Activated CD4-positive, alpha-beta T cell treated with anti-CD3 and anti-CD28 coated beads, Interleukin-2, amount 50 U/mL, for 16 hours (primary cell): ENCODE measurements at places on chromosomes 6 and 20.

GRCh38 chr20:12098421-12098820 lies 180.7 kb downstream of the BTBD3 start:
- no peak for DNase-seq

DNA sequence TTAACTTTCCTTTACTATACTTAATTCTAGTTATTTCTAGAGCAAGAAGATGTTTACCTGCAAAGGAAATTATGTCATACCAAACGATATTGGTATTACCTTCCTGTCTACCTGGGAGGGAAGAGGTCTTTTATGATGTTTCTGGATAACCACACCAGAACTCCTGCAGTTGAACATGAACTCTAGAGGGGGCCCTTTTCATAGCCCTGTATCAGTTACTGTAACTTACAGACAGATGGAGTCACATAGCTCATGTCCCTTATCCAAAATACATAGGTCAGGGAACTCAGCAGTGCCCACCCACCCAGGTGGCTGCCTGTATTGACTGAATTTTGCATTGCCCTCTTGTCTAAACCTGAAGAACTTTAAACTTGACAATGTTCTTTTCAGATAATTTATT lies 35.1 kb upstream of the MYL9 start:
- DNase-seq, result peak; percentile 23

- no peak for DNase-seq
Observed at GRCh38 chr20:32479697-32480171, 105.4 kb downstream of the NOL4L start.

- no peak for DNase-seq
Observed at GRCh38 chr6:113219783-113220182, 637.4 kb upstream of the MARCKS start.

GRCh38 chr6:4672772-4673171 lies 103.4 kb upstream of the CDYL start:
- DNase-seq, result no peak

DNA sequence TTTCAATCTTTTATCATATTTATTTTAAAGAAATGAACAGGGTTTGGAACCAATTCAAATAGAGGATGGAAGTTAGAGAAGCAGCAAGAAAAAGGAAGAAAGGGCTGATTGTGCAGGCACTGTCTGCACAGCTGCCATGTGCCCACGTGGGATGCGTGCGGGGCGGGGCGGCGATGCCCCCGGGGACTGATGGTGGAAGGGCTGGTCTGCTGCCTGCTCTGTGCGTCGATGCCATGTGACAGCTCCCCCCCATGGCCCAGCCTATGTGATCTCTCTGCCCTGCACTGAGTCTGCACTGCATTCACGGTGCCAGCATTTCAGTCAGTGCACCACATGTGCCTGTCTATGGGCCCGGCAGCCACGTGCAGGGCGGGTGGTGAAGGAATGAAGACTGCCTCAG lies 96.4 kb downstream of the IRF4 start:
- DNase-seq, result no peak

DNA sequence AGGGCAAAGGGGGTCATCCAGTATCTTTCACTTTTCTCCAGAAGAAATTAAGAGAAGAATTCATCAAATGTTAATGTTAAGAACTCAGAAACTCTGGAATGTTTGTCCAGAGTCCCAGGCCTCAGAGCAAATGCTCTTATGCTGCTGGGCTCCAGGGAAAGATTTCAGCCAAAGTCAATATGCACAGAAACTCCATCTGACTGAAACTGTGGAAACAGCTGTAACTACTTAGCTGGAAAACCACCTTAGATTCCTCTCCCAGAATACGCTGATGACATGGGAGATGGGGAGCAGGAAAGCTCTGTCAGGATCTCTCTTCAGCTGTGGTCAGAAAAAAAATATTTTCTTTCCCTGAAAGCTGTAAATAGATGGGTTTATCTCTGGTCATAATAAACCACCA lies 559.6 kb downstream of the RFPL4B start:
- no peak for DNase-seq

- no peak for DNase-seq
Observed at GRCh38 chr20:43388268-43389002, 69.3 kb upstream of the SRSF6 start.

GRCh38 chr20:41078329-41078728 lies 49.7 kb downstream of the TOP1 start:
- no peak for DNase-seq

DNA sequence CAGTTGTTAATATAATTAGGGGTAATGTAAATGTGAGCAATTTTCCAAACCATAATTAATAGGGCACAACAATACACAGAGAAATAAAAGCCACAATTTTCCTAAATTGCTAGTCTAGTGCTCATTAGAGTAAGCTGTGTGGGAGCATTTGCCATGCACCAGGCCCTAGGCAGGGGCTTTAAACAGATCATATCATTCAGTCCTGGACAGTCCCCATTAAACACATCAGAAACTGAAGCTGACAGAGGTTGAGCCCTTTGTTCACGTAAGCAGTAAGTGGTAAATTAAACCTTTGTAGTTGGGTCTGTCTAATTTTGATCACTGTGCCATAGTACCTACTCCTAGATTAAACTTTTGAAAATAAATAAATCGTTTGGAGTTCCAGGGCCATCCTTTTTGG lies 931.1 kb downstream of the C6orf118 start:
- DNase-seq, result no peak

DNA sequence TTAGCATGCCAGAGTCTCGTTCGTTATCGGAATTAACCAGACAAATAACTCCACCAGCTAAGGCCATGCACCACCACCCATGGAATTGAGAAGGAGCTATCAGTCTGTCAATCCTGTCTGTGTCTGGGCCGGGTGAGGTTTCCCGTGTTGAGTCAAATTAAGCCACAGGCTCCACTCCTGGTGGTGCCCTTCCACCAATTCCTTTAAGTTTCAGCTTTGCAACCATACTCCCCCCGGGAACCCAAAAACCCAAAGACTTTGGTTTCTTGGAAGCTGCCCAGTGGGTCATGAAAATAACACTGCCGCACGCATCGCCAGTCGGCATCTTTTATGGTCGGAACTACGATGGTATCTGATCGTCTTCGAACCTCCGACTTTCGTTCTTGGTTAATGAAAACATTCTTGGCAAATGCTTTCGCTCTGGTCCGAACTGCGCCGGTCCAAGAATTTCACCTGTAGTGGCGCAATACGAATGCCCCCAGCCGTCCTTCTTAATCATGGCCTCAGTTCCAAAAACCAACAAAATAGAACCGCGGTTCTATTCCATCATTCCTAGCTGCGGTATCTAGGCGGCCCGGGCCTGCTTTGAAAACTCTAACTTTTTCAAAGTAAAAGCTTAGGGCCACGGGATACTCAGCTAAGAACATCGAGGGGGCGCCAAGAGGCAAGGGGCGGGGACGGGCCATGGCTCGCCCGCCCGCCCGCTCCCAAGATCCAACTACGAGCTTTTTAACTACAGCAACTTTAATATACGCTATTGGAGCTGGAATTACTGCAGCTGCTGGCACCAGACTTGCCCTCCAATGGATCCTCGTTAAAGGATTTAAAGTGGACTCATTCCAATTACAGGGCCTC lies 1958.5 kb upstream of the DEFB115 start:
- DNase-seq, result no peak

DNA sequence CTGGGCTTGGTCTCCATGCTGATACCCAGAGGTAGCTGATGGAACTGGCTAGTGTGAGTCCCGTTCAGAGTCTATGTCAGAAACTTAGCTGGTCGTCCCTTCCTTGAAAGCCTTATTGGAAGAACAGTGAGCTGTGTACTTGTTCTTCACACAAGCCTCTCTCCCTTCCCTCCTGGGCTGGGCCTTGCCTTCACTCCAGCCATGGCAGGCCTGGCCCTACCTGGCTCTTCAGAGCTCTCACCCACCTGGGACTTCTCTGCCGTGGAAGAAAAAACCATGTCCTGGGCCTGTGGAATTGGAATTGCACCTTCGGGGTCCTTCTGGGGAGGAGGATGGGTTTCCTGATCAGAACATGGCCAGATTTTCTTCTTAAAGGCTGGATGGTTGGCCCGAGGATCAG lies 20.3 kb upstream of the ZNF831 start:
- no peak for DNase-seq

DNA sequence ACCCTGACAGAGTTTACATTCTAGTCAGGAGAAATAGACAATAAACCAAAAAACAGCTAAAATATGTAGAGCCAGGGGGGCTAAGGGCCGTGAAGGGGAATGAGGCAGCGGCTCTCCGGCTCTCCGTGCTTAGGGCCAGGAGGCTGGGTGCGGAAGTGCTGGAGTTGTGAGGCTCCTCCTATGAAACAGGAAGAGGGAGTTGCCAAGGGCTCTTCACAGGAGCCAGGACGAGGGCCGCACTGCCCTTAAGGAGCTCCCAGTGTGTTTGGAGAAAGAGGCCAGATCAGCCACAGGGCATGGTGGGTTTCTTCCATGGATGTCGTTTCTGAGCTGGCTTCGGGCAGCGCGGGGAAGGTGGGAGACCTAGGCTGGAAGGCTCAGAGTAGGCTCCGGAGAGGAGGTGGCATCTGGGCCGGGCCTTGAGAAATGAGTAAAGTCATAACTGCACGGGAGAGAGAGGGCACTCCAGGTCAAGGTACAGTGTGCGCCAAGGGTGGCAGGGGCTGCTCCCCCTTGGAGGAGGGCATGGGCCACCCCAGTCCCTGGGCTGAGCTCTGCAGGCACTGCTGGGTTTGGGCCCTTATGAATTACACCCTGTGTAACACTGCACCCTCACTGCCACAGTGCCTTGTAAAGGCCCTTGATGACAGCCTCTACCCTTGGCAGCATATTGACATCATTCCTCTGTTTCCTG lies 20.8 kb upstream of the MLN start:
- no peak for DNase-seq

GRCh38 chr20:53281557-53282117 lies 309.5 kb downstream of the TSHZ2 start:
- no peak for DNase-seq

GRCh38 chr20:47907031-47907675 lies 121.9 kb upstream of the SULF2 start:
- DNase-seq, result no peak

GRCh38 chr20:43689165-43689564 lies 22.3 kb downstream of the MYBL2 start:
- no peak for DNase-seq

- DNase-seq, result no peak
Observed at GRCh38 chr20:1214838-1215261, 11.0 kb upstream of the RAD21L1 start.

GRCh38 chr20:20709887-20710286 lies 2.6 kb downstream of the RALGAPA2 start:
- DNase-seq, result no peak

DNA sequence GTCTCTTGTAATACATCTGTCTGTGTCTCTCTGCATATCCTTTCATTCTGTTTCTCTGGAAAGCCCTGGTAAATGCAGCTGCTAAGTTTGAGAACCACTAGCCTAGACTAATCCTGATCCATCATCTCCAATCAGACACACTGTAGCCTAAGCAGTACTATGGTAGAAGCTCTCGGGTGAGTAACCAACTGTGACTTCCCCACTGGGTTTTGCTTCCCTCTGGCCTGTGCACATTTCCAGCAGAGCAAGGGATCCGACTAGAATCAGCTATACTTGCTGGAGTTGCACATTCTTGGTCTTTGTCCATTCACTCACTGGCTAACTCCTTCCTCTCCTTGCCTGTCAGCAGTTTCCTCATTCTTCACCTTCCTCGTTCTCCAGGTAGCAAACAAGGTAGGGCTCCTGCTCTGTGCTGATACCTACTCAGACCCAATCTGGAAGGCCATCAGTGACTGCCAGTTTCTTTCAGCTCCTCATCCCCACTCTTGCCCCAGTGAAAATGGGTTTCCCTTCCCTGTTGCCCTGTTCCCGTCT lies 184.2 kb downstream of the PLCB4 start:
- no peak for DNase-seq

DNA sequence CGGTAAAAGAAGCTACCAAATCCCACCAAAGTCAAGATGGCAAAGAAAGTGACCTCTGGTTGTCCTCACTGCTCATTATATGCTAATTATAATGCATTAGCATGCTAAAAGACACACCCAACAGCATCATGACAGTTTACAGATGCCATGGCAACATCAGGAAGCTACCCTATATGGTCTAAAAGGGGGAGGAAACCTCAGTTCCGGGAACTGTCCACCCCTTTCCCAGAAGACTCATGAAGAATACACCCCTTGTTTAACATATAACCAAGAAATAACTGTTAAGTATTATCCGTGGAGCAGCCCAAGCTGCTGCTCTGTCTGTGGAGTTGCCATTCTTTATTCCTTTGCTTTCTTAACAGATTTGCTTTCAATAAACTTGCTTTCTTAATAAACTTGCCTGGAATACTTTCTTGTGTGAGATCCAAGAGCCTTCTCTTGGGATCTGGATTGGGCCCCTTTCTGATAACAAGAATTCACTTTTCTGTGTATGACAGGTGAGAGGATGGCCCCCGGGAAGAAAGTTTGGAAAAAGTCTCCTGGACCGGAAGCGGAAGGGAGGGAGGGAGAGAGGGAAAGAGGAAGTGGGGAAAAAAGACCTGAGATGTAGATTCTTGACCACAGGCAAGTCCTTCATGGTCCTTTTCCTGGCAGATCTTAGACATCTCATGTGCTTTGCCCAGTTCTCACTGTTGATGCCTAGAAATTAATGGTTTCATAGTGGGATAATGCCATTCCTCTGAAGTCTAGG lies 146.7 kb upstream of the ID4 start:
- DNase-seq, result no peak

GRCh38 chr6:211871-212497 lies 80.3 kb upstream of the DUSP22 start:
- no peak for DNase-seq

- no peak for DNase-seq
Observed at GRCh38 chr6:35879151-35879550, 41.7 kb downstream of the SRPK1 start.

DNA sequence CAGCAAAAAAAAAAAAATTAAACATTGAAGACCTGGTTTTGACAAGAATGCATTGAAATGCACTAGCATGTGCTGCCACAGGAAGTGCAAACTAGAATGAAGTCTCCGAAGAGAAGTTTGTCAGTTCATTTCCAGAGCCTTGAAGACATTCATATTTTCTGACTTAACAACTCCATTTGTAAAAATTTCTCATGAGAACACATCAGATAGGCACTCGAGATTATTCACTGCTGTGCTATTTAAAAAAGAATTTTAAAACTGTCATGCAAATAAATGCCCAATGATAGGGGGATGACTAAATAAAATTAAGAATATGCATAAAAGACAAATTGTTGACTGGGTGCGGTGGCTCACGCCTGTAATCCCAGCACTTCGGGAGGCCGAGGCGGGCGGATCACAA lies 394.6 kb upstream of the JARID2 start:
- no peak for DNase-seq

GRCh38 chr6:91340896-91341395 lies 754.1 kb upstream of the MAP3K7 start:
- no peak for DNase-seq
